ENCODE measurements at places on chromosomes 6 and 20.
A peak's percentile ranks its signal among the peaks of the same experiment; 100 is the strongest.

DNA sequence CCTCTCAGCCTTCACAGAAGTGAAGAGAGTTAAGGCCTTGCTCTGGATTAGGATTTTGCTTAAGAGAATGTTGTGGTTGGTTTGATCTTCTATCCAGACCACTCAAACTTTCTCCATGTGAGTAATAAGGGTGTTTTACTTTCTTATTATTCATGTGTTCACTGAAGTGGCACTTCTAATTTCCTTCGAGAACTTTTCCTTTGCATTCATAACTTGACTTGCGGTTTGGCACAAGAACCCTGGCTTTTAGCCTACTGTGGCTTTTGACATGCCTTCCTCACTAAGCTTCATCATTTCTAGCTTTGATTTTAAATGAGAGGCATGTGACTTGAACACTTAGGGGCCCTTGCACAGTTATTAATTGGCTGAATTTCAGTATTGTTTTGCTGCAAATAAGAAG lies 166.1 kb upstream of the OPRM1 start:
- peak; percentile 28 for DNase-seq

- no peak for DNase-seq
These were observed 7.5 kb upstream of the IFNGR1 start for GRCh38 chr6:137226697-137227096.

DNA sequence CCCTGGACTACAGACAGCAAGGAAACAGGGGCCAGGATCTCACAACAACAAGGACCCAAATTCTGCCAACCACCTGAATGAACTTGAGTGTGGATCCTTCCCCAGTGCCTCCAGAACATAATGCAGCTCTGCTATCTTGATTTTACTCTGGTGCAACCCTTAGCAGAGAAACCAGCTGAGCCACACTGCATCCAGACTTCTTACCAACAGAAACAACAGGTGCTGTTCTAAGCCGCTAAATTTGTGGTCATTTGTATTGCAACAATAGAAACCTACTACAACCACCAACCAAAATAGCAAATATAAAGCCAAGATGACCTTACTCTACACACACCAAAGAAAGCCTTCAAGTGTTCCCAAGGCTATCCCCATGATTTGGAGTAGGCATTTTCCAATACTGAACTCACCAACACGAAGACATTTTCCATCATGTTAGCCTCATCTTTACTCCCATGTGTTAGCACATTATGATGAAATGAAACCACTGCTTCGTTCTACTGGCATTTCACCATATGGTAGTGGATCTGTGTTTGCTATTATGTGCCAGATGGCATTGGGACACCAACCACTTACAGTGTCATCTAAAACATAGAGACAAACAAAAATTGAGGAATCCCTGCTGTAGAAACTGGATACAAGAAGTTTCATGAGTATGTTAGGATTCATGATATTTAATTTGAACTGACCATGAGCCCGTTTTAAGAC lies 249.8 kb upstream of the ID4 start:
- DNase-seq = no peak

DNA sequence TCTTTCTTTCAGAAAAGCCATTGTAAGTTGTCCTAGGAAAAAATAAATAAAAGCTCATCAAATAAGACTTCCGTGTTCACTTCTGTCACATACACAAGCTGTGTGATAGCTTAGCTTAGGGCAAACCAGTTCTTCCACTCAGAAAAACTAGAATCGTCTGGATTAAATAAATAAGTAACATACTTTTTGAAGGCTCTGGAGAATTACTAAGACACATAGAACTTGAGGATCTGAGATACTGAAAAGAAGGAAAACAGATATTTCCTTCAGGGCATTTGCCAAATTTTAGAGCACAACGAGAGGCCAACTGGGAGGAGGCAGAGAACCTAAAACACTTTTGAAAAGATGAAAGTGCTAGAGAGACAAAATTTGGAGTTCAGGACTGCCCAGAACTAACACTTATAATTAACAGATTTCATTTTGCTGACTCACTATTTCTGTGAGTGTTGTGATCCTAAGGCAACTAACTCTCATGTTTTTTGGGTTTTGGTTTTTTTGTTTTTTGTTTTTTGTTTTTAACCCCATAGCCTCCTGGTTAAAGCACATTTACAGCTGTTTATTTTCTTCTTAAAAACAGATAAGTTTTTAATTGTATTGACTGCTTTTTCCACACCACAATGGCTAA lies 38.7 kb upstream of the THEMIS start:
- no peak for DNase-seq
